ENCODE measurements at places on chromosomes 13 and 19.

DNA sequence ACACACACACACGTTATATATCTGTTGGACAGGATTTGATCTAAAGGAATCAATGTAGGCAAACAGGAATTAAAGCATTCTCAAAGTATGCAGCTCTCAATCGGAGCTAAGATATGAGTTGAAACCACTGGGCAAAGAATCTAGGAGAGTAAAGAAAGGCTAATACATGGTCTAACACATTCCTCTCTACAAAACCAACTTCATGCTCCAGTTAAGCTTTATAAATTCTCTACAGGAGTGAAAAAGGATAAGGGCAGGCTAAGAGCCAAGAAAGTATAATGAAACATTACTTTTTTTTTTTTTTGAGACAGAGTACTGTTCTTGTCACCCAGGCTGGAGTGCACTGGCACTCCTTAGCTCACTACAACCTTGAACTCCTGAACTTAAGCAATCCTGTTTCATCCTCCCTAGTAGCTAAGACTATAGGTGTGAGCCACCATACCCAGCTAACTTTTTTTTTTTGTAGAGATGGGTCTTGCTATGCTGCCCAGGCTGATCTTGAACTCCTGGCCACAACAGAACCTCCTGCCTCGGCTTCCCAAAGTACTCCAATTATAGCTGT is 10.6 kb downstream of the FBXL3 start:
- DNase-seq: no peak

DNA sequence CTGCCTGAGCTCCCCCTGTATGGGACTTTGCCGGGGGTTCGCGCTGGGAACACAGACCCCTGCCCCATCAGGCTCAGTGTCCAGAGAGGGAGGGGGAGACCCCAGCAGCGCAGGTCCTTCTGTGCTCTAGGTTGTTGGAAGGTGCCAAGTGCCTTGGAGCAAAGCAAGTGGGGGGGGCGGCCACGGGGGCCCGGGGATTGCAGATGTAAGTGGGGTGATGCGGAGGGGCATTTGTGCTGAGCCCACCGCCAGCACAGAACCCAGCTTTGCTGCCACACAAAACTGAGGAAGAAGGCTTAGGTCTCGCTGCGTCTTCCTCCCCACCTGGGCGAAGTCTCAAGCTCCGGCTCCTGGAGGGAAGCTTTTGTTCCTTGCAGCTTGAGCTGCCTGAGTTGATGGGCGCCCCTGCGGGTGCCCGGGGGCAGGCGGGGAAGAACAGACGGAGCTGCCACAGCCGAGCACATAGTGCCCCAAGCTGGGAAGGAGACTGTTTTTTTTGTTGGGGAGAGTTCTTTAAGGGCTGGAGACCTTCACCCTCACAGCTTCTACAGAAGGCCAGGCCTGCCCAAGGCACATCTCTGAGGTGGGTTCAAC is 1.5 kb upstream of the NTN5 start:
- no peak for DNase-seq

DNA sequence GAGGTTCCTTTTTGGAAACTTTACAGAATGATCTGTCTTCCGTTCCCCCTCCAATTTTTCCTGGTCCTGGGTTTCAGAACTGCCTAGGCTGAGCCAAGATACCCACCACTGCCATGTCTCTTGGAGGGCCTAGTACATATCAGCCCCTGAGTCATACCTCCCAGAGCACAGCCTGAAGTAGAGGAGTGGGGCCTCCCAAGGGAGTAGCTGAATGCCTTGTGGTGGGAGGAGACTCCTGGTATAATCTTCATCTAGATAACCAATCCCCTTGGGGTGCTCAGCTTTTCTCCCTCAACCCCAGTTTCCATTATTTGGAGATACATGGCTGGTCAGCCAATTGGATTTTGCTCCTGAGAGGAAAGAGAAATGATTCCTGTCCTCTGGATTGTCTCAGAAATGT is 30.3 kb downstream of the ZNF763 start:
- no peak for DNase-seq

DNA sequence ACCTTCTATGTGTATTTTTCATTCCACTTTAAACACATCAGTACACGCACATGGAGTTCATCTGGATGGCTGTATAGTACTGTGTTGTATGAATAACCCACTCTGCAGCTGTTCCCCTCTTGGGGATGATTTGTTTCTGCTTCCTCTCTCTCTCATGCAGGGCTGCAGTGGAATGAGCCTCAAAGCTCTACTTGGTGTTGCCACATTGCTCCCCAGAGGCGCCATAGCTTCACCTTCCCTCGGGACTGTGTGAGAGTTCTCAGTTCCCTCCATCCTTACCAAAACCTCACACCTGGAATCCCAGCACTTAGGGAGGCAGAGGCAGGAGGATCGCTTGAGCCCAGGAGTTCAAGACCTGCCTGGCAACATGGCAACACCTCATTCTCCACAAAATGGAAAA is 28.4 kb upstream of the GPR183 start:
- DNase-seq: no peak

DNA sequence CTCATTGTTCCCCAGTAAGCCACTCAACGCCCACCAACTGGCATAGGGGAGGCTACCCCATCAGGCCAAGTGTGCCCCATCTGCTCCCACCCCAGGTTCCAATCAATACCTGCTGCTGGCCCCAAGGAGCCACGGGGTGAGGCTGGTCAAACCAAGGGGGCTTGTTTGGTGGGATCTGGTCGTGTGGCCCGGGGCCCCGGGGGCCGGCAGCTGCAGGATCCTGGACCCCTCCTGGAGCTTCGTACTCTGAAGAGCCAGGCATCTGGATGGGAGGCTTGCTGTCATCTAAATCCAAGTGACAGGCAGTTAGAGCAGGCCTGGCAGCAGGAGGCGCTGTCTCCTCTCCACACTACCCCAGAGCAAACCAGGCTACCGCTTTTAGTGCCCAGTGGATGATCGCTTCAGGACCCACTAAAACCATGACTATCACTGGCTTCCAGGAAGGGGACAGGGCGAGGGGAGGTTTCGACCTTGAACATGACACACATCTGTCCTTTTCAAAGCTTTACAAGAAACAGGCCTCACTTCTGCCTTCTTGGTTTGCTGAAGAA is 14.2 kb downstream of the CHERP start:
- peak; percentile 57 for DNase-seq

GRCh38 chr19:48806818-48807589 is 3.8 kb downstream of the BCAT2 start:
- peak; percentile 68 for DNase-seq
